Activated CD4-positive, alpha-beta T cell treated with anti-CD3 and anti-CD28 coated beads, Interleukin-2, amount 10 ng/mL, durations not matched to agents 24 days and 14 days (primary cell): ENCODE measurements at places on chromosomes 2 and 18.
A peak's percentile ranks its signal among the peaks of the same experiment; 100 is the strongest.

DNA sequence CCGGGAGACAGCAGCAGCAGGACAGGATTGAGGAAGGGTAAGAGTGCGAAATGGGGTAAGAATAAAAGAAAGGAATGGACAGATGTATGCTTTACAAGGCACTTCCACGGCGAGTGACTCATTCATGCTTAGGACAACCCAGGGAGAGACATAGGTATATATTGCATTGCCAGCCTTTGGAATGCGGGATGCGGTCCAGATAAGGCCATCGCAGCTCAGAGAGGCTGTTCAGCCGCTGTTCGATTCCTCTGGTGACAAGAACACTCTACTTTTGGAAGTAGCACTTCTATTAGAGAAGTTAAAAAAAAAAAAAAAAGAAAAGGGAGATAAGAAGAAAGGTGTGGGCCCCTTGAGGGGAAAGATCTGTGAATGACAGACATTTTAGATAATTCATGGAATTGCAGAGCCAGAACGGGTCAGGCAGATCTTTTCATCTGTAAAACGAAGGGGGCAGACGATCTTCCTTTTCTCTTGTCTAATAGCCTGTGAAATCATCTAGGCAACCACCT, 819 bp upstream of the NCOA1 start:
- peak overlapping the region; percentile 92 for H3K27ac ChIP-seq
- H3K4me1 ChIP-seq, result peaks cover 39% of the 10 kb centered on the region
- H3K36me3 ChIP-seq, result peaks cover 4% of the 10 kb centered on the region

- no peaks in the 10 kb centered on the region for H3K36me3 ChIP-seq
- peaks cover 34% of the 10 kb centered on the region for H3K4me1 ChIP-seq
- peak overlapping the region; percentile 85 for H3K4me3 ChIP-seq
These were observed 2.7 kb upstream of the LRP2 start for GRCh38 chr2:169365029-169365480.

DNA sequence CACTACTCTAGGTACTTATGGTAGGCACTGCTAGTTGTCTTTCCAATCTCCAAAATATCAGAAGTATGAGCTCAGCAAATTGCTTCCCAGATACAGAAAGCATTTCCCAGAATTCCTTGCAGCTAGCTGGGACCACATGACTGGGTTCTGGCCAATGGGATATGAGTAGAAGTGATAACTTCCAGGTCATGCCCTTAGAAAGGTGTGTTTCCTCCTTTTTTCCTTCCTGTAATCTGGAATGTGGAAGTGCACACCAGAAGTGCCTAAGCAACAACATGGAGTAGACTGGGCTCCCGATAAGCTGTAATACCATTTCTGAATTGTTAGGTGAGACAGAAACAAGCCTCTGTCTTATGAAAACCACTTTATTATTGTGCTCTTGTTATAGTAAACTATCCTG, 279.8 kb downstream of the ZNF385B start:
- no peaks in the 10 kb centered on the region for H3K27me3 ChIP-seq
- no peak overlapping the region for H3K27ac ChIP-seq
- no peak for DNase-seq
- H3K4me3 ChIP-seq, result no peak overlapping the region
- H3K4me1 ChIP-seq, result no peaks in the 10 kb centered on the region

GRCh38 chr2:17000184-17000482, 334.5 kb upstream of the CYRIA start:
- H3K27ac ChIP-seq, result no peak overlapping the region
- DNase-seq, result no peak
- no peak overlapping the region for H3K4me3 ChIP-seq
- no peaks in the 10 kb centered on the region for H3K27me3 ChIP-seq
- no peaks in the 10 kb centered on the region for H3K36me3 ChIP-seq

- no peaks in the 10 kb centered on the region for H3K4me1 ChIP-seq
- no peak overlapping the region for H3K4me3 ChIP-seq
- H3K27me3 ChIP-seq, result no peaks in the 10 kb centered on the region
- H3K36me3 ChIP-seq, result no peaks in the 10 kb centered on the region
These were observed 237.6 kb downstream of the TDRD15 start for GRCh38 chr2:21361384-21361783.

- no peak overlapping the region for H3K27ac ChIP-seq
- no peak for DNase-seq
- no peaks in the 10 kb centered on the region for H3K27me3 ChIP-seq
- H3K36me3 ChIP-seq, result no peaks in the 10 kb centered on the region
- H3K4me3 ChIP-seq, result no peak overlapping the region
- H3K4me1 ChIP-seq, result no peaks in the 10 kb centered on the region
These were observed 498.7 kb downstream of the BCL11A start for GRCh38 chr2:60054571-60055340.

- H3K27ac ChIP-seq, result no peak overlapping the region
- H3K27me3 ChIP-seq, result no peaks in the 10 kb centered on the region
- DNase-seq, result no peak
- no peak overlapping the region for H3K4me3 ChIP-seq
These were observed 69.9 kb downstream of the PMS1 start for GRCh38 chr2:189854187-189854586.

DNA sequence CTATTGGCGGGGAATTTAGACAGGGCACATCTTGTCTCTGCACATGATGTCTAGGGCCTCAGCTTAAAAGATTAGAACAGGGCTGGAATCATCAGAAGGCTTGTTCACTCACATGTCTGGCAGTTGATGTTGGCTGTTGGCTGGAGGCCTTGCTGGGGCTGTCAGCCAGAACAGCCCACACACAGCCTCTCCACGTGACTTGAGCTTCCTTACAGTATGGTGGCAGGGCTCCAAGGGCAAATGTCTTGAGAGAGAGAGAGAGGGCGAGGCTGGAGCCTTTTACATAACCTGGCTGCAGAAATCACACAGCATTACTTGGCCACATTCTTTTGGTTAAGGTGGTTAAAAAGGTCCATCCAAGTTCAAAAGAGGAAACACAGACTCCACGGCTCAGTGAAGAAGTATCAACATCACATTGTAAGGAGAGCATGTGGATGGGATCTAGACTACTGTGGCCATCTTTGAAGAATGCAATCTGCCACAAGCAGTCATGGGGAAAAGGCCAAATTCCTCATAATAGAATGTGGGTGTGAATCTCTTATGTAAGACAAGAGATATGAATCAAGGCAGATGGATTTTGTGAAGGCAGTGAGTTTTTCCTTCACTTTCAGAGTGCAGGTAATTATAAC, 30.4 kb downstream of the SRSF7 start:
- H3K27me3 ChIP-seq, result no peaks in the 10 kb centered on the region
- H3K4me3 ChIP-seq, result peak overlapping the region; percentile 56
- no peak for DNase-seq
- H3K36me3 ChIP-seq, result peaks cover 57% of the 10 kb centered on the region
- H3K27ac ChIP-seq, result peak overlapping the region; percentile 60
- peaks cover 46% of the 10 kb centered on the region for H3K4me1 ChIP-seq
